Activated T-helper 1 cell treated with Interleukin-2 at 50 U/mL for 16 hours (primary cell): ENCODE measurements at places on chromosomes 1 and 21.

- DNase-seq, result no peak
These were observed 19.2 kb upstream of the CHIA start for GRCh38 chr1:111271464-111271801.

DNA sequence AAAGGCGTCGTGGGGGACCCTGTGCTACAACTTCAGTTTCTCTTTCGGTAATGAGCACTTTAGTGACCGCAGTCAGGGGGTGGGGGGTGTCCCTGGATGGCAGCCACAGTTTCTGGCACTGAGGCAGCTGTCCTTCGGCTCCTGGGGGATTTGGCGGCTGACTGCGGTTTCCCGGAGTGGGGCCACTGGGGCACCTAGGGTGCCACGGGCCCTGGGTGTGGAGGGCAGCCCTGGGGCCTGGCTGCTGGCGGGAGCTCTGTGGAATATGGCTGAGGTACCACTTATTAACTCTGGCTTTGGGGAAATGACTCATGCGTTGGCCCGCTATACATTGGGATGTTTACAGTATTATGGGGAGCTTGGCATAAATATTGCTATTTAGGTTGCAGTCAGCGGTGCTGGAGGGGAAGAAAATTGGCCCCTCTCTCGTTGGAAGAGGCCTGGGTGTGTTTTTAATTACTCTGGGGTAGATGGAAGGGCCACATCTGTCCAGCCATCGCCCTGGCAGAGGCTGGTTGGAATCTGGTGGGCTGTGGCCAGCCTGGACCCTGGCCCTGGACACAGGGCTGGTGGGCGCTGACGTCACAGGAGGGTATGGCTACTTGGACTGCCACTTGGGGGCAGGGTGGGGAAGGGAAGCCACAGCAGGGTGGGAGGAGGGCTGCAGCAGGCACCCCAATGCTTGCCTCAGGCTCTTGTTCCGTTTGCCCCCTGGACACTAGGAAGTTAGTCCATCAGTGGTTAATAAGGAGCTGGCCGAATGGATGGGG lies 2.0 kb downstream of the EPHB2 start:
- DNase-seq, result no peak

DNA sequence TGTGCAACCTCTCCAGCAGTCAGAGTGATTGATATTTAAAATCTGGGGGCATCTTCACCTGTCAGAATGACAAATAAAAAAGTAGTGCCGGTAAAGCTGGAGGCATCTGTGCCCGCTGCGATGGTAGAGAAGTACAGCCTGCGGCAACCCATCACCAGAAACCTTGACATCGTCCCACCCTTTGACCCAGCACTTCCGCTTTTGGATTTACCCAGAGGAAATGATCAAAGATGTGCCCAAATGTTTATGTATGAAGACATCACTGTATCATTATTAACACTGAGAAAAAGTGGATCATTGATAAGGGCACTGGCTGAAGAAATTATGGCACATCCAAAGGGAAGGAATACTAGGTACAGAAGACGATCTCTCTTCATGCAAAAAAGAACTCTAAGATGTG lies 96.0 kb downstream of the PGBD5 start:
- DNase-seq, result no peak

- DNase-seq, result no peak
These were observed 18.8 kb upstream of the F3 start for GRCh38 chr1:94560333-94560732.

DNA sequence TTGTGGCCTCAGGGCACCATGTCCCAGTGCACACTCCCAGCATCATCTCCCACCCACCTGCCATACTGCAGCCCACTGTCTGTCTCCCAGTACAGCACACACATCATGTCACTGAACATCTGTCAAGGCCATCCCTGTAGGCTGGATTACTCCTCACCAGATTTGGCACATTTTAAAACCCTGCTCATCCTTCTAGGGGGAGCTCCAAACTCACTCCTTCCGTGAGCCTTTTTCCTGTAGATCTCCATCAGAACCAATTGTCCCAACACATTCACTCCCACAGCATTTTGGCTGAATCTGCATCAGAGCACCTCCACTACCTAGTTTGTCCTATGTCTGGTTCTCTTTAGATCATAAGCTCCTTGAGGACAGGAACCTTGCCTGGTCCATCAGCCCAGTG lies 58.6 kb upstream of the GRIK3 start:
- DNase-seq, result no peak

GRCh38 chr1:116455509-116455908 lies 82.5 kb downstream of the ATP1A1 start:
- no peak for DNase-seq

DNA sequence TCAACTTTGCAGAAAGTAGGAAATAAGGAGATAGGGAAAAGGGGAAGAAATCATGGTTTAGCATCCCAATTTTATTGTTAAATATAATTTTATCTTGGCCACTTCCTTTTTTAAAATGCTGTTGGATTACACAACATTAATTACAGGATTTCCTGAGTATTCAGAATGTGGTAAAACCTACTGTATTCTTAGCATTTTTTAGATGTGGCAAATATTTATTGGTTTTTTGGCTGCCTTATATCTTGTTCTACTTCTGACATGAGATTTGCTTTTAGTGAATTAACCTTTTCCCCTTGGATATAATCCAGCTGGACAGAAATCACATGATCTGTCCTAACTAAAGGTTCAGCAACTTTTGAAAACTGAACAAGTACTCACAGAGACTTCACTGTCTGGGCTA lies 104.9 kb downstream of the PTGS2 start:
- DNase-seq, result no peak

DNA sequence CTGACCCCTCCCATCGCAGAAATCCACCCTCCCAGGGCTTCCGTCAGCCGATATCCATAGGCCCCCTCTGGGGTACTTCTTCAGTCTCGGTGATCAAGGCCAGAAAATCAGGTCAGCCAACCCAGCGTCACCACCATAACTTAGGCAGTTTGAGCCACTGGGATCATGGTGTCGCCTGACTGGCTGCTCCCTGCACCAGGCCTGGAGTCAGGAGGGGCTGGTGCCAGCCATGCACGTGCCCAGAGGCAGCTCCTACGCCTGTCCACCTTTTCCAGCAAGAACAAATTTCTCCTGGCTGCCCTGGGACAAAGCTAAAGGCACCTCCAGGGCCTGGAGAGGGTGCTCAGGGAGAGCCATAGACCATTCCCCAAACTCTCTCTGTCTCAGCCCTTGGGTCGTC lies 4.8 kb upstream of the CTRC start:
- no peak for DNase-seq

DNA sequence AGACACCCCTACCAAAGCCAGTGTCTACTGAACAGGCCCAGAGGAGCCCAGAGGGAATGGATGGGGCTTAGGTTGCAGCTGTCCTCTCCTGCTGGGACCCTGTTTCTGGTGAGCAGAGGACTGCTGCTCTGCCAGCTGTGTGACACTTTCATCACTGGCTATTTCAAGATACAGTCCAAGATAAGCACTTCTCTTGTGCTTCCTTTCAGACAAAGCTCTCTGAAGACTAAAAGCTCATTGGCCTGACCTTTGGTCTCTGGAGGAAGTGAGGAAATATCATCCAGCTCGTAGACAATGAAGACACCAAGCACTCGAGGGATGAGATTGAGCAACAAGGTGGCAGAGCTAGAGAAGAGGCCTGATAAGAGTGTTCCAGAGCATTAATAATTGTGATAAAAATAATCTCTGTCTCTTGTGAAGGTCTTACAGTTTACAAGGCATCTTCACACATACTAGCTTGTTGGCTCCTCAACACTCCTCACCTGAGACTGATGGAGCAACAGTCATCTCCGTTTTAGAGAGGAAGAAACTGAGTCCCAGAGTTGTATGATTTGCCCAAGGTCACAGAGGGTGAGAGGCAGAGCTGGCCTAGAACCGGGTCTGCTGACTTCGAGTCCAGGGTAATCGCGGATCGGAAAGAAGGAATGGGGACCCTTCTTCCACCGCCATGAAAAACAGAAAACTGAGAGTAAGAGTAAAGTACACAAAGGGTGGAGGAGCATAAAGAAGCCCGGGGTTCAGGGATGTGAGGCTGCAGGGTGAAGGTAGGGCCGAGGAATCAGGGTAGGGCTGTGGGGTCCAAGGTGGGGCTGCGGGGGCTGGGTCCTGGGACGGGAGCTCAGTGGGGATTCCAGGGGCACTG lies 666 bp downstream of the PAFAH2 start:
- no peak for DNase-seq

DNA sequence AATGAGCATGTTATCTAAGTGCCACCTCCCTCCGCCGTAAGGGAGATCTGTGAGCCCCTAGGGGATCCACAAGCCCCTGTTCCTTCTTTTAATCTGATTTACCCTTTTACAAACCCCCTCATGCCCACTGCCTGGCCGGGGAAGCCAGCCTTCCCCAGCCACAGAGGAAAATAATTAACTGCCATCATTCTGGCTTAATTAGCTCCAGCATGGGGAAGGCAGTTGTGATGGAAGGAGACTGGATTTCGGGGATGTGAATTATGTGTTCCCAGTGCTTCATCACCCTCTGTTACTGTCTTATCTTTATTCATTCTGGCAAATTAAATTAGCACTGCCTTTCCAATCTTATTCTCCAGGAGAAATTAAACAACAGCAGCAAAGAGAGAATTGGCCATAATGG lies 135.8 kb downstream of the PTPRU start:
- DNase-seq, result no peak

DNA sequence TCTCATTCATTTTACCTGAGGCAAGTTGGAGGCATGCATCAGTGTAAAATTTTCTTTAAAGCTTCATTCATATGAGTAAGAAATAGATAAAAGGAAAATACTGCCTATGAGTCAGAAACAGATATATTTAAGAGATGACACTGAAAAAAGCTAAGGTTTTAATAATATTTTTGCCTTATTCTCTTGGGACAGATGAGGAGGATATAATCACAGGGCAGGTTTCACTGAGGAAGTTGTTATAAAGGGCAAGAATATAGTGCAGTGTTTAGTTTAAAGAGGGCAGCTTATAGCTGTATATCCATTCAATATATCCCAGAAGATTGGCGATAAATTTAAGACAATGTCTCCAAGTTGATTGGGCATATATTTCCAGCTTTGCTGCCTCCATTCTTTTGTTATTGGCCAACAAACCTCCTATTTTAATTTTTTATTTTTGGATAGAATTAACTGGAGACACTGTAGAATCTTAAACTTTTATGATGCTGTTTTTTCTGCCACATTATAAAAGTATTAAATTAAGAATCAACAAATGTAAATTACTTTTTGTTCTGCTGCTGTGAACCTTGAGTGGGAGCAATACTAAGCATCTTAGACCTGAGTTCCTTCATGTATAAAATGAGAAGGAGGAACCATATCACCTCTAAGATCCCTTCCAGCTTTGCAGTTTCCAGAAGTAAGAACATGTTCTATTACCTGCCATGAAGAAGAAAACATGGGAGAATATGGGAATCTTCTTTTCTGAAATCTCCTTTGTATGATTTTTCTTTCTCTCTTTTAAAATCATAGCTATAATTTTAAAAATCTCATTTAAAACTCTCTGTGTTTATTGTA lies 171.6 kb downstream of the S1PR1 start:
- no peak for DNase-seq

DNA sequence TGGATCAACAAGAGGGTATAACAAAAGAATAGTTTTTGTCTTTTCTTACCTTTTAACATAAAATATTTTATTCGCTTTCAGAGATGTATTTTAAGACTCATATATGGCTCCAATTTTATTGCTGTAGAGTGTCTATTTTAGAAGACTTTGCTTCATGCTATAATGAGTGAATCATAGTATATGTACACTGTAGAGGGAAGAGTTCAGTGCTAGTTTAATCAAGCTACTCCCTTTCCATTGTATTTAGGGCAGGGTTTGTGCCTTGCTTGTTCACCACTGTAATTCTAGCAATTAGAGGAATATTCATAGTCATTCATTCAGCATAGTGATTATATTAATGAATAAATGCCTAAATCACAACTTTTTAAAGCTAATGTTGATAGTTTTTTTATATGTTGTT lies 78.8 kb downstream of the CEP350 start:
- DNase-seq, result no peak

DNA sequence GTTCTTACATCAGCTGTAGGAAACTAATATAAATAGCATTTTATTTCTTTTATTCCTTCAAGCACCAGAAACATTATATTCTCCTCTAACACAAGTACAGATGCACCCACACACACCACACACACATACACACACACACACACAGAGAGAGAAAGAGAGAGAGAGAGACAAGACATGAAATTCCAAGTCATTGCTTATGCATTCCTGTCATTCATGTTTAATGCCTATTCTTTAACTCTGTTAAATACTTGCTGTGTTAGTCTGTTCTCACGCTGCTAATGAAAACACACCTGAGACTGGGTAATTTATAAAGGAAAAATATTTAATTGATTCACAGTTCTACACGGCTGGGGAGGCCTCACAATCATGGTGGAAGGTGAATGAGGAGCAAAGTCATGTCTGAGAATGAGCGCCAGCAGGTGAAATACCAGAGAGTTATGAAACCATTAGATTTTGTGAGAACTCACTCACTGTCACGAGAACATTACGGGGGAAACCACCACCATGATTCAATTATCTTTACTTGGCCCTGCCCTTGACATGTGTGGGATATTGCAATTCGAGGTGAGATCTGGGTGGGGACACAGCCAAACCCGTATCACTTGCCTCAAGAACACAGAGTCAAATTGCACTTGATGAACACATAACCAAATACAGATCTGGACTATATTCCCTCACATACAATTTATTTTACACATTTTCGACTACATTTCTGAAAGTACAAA lies 1058.1 kb upstream of the TMPRSS15 start:
- no peak for DNase-seq

GRCh38 chr1:42806593-42806992 lies 10.3 kb upstream of the ERMAP start:
- no peak for DNase-seq

DNA sequence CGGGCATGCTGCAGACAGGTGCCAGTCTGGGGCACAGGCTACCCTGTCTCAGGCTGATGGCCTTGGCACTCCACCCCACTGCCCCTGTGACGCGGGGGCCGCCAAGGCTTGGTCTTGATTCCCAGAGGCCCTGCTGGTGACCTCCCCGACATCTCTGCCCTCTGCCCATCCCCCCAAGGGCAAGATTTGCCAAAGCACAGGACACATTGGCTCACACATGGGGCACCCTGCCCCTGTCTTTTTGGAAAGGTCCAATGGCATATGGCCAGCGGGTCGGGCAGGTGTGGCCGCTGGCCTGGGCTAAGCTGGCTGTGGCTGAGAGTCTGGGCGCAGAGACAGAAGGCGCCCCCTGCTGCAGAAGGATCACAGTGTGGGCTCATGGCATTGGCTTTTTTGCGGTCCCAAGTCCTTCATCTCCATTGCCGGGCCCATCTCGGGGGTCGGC lies 4.6 kb downstream of the MIB2 start:
- DNase-seq, result no peak

DNA sequence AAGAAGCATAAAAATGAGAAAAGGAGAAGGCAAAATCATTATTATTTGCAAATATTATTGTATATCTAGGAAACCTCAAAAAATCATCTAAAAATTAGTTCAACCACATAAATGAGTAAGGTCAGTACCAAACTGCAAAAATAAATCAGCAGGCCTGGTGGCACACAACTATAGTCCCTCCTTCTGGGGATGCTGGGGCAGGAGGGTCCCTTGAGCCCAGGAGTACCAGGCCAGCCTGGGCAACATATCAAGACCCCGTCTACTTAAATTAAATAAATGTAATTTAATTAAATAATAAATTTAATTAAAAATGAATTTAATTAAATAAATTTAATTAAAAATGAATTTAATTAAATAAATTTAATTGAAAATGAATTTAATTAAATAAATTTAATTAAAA lies 40.3 kb upstream of the TRIM67 start:
- no peak for DNase-seq

GRCh38 chr21:44762221-44763049 lies 39.2 kb downstream of the UBE2G2 start:
- DNase-seq, result no peak
